ENCODE measurements at places on chromosomes 2 and 18.

GRCh38 chr2:107747964-107748583, 78.6 kb upstream of the RGPD4 start:
- DNase-seq = no peak

DNA sequence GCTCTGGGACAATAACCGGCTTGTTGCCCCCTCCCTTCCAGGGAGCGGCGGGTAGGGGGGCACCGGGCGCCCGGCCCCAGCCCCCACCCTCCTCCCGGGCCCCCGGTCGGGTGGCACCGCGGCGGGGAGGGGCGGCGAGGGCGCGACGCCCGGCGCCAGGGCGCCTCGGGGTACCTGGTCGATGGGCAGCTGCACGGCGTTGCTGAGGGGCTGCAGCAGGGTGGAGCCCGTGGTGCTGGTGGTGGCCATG, 193 bp downstream of the MBOAT2 start:
- DNase-seq = no peak

DNA sequence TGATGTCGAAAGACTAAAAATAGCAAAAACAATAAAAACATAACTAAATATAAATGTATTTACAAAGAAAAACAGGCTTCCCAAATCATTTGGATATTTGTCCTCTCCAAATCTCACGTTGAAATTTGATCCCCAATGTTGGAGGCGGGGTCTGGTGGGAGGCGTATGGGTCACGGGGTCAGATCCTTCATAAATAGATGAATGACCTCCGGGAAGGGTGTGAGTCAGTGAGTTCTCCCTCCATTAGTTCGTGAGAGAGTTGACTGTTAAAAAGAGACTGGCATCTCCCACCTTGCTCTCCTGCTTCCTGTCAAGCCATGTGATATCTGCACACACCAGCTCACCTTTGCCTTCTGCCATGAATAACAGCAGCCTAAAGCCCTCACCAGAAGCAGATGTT, 703.0 kb downstream of the TMEM182 start:
- no peak for DNase-seq

DNA sequence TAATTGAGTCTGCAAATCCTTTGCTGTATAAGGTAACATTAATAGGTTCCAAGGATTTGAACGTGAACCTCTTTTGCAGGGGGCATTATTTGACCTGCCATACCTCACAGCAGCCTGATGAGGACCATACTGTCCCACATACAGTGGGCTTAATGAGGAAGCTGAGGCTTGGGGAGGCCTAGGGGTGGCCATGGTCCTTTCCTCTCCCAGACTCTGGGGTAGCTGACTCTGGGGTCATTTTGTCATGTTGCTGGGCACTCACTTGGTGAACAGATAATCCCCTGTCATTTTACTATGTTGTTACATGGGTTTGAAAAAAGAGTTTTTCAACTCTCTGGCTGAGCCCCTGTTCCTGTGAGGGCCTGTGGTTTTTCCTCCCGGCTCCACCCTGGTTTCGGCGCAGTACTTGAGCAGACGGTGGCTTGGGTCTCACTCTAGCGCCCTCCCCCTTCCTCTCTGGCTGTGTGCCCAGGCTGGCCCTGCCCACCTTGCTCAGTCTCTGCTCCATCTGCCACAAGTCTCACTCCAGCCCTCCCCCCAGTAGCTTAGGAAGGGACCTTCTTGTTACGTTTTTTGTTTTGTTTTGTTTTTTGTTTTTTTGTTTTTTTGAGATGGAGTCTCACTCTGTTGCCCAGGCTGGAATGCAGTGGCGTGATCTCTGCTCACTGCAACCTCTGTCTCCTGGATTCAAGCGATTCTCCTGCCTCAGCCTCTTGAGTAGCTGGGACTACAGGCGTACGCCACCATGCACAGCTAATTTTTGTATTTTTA, 21.0 kb downstream of the INPP4A start:
- peak; percentile 83 for DNase-seq

GRCh38 chr18:21761471-21762115, 21.0 kb downstream of the MIB1 start:
- no peak for DNase-seq

DNA sequence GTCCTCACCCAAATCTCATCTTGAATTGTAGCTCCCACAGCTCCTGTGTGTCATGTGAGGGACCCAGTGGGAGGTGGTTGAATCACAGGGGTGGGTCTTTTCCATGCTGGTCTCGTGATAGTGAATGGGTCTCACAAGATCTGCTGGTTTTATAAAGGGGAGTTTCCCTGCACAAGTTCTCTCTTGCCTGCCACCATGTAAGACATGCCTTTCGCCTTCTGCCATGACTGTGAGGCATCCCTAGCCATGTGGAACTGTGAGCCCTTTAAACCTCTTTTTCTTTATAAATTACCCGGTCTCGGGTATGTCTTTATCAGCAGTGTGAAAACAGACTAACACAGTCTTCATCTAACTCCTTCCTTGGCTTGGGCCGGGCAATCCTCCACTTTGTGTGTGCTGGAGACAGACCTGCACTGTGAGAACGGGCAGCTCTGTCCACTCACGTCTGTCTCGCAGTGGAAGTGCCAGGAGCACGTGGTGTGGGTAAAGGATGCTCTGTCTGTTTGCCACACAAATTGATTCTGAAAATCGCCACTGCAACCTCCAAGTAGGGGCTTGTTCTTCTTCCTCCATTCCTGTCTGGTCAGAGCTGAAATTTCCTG, 47.6 kb upstream of the OTOS start:
- DNase-seq = no peak

- no peak for DNase-seq
These were observed 165.9 kb upstream of the CCDC150 start for GRCh38 chr2:196473617-196474016.

DNA sequence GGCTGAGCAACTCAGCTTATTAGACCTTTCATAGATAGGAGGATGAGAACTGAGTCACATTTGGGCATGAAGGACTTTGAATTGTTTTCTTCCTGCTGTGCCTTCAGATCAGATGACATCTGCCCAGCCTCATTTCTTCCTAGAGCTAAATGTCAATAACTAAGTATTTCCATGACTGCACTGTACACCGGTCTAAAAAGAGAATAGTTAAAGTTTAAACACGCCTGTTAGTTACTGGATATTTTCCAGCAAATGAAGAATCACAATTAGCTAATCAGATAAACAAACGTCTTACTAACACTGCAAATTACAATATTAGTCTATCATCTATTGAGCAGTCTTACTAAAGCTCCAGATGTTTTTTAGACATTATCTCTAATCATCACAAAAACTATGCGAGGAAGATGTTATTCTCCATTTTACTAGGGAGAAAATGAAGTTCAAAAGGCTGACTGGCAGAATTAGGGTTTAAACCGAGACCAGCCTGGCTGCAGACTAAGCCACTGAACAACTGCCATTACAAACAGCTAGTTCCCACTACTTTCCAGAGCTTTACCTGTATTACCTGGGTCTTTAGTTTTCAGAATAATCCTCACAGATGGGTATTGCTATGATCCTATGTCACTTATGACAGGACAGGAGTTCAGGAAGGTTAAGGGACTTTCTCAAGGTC, 69.4 kb upstream of the ZNF397 start:
- no peak for DNase-seq

GRCh38 chr2:12890066-12890465, 173.3 kb downstream of the TRIB2 start:
- DNase-seq = no peak

DNA sequence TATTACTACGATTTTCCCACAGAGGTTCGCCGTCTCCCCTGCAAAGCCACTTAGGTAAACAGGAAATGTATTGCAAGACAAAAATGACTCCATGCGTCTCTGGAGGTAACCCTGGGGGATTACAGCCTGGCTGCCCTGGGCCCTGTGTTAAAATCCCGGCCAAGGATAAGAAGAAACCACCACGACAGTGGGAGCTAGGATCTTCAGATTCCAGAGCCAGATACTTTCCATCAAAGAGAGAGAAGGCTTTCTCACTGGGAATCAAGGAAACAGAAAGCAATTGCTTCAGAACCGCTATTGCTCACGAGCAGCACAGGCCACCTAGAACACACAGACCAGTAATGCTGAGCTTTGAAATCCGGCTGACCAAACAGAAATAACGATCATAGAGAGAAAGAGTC, 97.9 kb upstream of the ZNF516 start:
- no peak for DNase-seq

DNA sequence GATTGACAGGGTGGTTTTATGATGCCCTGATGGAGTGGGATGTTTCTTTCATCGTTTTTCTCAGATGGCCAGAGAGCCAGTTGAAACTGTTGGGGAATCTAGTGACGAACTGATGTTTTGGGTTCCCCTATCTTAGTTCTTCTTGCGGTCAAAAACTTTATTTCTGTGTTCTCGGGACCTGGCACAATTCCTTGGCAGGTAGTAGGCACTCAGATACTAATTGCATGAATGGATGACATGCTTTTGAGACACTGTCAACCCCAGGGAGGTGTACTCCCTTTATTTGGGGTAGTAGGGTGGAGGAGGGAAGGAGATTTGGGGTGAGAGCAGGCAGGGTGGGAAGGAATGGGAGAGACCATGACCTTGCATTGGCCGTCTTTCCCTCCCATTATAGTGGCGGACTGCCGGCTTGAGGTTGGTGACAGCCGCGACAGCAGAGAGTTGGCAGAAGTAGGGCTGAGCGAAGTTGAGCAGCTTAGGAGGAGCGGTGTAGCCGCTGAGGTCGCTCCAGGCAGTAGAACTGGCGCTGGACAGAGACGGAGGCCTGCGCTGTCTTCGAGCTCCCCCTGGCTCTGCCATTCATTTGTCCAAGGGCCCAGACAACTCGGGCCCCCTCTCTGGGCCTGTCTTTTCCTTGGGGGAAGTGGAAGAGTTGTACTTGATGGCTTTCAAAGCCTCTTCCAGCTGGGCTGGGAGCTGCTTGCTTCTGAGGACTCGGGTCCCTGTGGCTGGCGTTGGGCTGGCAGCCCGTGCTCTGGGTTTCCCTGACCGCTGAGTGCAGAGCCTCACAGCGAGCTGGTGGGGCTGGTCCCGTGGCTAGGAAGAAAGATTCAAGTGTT, 2.6 kb downstream of the TET3 start:
- no peak for DNase-seq

DNA sequence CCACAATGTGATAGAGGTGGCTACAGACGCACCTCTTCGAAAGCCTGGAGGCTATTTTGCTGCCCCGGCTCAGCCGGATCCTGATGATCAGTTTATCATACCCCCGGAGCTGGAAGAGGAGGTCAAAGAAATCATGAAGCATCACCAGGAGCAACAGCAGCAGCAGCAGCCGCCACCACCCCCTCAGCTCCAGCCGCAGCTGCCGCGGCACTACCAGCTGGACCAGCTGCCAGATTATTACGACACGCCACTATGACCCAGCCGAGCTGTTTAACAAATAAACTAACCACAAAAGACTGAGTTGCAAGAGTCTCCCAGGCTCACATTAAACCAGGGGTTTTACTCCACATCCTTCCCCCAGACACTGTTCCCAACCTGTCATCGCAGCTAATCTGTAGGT, 263.8 kb downstream of the PHLPP1 start:
- no peak for DNase-seq

- no peak for DNase-seq
These were observed 112.9 kb downstream of the CLIP4 start for GRCh38 chr2:29227935-29228675.

GRCh38 chr2:106885971-106886915, at the start of gene ST6GAL2:
TSS of gene ST6GAL2 (minus strand) at chr2:106886167. CDS start at chr2:106843977, 42,190 bp downstream.
- DNase-seq = peak; percentile 14

GRCh38 chr2:134717286-134718022, 1.3 kb downstream of the TMEM163 start:
- DNase-seq = peak; percentile 11

DNA sequence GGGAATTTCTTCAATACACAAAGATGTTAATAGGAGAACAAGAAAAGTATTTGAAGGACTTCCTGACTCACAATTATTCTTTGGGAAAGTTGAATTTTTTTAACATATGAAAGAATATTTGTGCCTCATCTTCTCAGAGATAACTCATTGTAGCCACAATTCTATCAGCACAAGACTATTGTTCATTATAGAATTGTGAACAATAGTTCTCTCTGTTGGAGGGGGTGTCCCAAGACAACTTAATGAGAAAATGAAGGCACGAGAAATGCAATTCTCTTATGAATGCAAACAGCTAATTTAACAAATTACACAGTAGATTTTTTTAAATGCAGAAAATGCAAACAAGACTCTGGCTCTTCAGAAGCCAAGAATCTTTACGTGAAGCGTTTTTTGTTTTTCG, 157.0 kb downstream of the BARD1 start:
- DNase-seq = no peak

DNA sequence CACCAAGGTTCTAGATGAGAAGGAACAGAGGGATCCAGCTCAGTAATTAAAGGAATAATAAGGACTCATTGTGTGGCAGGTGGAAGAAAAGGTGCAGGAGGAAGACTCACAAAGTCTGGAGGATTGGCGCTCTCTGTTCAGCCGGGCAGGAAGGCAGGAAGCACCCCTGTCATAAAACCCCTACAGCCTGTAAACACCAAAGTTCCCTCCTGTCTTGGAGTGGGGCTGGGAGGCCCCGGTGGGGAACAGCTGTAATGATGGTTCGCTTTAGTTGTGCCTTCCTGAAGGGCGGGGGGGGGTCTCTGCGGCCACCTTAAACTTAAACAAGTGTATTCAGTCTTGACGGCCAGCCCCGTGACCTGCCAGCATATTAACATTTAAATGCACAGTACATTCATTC, 84.3 kb downstream of the GBX2 start:
- no peak for DNase-seq

- DNase-seq = no peak
These were observed 31.3 kb downstream of the PTPRM start for GRCh38 chr18:7598167-7599047.

DNA sequence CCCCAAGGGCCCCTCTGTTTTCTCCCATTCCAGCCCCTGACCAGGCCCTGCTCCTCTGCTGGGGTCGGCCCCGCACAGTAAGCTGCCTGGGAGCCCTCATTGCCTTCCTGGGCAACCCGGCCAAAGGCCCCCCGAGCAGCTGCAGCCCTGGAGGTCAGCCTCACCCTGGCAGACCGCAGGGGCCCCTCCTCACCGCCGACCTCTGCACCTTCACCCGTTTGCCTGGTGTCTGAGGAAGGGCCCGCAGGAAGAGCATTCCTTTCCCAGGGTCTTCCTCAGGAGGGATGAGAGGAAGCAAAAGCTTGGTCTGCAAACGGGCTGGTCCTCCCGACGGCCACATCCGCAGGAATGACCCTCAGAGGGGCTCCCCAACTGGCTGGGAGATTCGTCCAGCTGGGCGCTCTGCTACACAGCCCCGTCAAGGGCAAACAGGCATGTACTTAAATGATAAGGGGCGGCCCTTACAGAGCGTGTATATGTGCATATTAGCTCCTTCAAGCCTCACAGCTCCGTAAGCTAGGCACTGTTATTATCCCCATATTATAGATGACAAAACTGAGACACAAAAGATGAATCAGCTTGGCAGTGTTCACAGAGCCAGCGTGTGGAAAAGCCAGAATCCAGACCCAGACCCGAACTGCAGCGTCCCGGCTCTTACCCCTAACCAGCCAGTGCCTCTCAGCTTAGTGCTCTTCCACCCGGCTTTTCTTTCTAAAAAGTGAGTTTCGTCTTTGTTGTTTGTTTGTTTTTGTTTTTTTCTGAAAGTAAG, 52.8 kb downstream of the SLC4A1AP start:
- no peak for DNase-seq

DNA sequence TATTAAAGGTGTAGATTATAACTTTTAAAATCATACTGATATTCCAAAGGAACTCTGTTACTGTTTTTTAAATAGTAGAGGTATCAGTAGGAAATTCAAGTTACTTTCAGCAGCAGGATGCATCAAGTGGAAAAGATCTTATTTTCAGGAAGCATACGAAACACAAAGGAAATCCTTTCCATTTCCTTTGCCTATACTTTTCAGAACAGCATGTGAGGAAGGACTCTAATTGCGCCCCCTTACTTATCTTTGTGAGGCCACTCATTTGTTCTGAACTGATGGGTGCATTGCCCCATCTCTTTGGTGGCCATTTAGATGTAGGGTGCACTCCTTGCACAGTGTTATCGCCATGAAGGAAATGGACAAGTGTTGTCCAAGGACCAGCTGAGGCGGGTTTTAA, 145.3 kb downstream of the BABAM2 start:
- DNase-seq = no peak
